ENCODE measurements at places on chromosomes 3 and 15.

DNA sequence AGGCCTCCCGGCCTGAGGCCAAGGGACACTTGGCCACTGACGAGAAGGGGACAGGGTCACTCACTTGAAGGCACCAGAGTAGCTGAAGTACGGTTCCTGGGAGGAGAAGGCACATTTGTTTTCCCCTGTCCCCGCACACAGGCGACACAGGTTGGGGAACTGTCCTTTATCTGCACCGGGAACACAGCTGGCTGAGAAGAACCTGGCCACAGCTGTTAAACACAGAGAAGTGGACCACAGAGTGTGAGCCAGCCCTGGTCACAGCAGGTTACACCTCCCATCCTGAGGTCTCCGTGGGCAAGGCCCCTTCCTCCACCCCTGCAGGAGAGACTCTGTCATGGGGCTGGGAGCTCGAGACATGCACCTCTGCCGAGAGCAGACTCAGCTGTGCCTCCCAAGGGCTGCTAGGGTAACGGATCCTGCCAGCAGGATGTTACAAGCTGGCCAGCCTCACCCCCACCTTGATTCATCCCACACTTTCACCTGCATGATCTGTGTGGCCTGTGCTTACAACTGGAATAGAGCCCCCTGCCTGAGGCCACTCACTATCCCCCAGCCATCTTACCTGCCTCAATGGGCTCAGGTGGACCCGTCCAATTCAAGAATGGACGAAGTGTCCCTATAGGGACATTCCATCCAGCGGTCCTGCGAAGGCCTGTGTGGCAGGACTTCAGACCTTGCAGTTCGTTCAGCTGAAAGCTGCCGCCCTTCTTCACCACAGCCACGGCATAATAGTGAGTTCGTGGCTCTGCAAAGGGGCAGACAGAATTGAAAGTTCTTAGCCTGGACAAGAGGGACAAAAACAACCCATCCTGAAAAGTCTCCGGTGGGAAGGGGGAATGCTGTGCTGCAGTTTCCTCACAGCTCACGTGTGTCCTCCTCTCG lies 9.2 kb downstream of the LTF start:
- H3K27me3 ChIP-seq: no peaks in the 10 kb centered on the region
- no peak overlapping the region for H3K4me3 ChIP-seq
- DNase-seq: no peak
- H3K36me3 ChIP-seq: no peaks in the 10 kb centered on the region

- peak within 1 kb of the TSS; percentile 62 for H3K27ac ChIP-seq
- H3K4me1 ChIP-seq: no peaks in the 10 kb centered on the region
- H3K27me3 ChIP-seq: no peaks in the 10 kb centered on the region
- no peaks in the 10 kb centered on the region for H3K36me3 ChIP-seq
These were observed at the start of gene FBXL2 for GRCh38 chr3:33277193-33277882. TSS of gene FBXL2 (plus strand) at chr3:33277442. CDS start at chr3:33277513, 71 bp downstream.

- DNase-seq: no peak
- H3K27ac ChIP-seq: no peak overlapping the region
- no peaks in the 10 kb centered on the region for H3K27me3 ChIP-seq
- H3K36me3 ChIP-seq: no peaks in the 10 kb centered on the region
- peaks cover 9% of the 10 kb centered on the region for H3K4me1 ChIP-seq
These were observed 468.6 kb upstream of the CFAP20DC start for GRCh38 chr3:59518283-59519055.

- no peak overlapping the region for H3K27ac ChIP-seq
- DNase-seq: no peak
- H3K27me3 ChIP-seq: peaks cover 100% of the 10 kb centered on the region
- H3K36me3 ChIP-seq: no peaks in the 10 kb centered on the region
- H3K4me3 ChIP-seq: no peak overlapping the region
These were observed 1.5 kb downstream of the ZIC4 start for GRCh38 chr3:147404800-147405230.

GRCh38 chr15:95541301-95541700 lies 789.2 kb upstream of the NR2F2 start:
- H3K27me3 ChIP-seq: no peaks in the 10 kb centered on the region
- no peaks in the 10 kb centered on the region for H3K36me3 ChIP-seq
- no peak overlapping the region for H3K27ac ChIP-seq
- no peak overlapping the region for H3K4me3 ChIP-seq

DNA sequence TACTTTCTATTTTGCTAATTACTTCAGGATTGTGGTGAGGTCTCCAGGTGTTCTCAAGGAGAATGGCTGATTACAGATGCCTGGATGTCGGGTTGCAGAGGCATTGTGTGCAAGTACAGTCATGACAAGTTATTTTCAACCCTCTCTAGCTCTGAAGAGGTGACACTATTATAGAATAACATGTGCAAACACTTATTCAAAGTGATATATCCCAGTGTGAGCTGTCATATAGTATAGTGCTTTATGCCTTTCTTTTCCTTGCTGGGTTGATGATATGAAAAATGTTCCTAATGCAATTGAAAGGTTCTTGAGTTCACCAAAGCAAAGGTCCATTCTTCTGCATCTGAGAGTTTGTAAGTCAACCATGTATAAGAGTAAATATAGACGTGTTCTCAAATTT lies 167.2 kb downstream of the SPATA16 start:
- H3K4me3 ChIP-seq: no peak overlapping the region
- no peaks in the 10 kb centered on the region for H3K4me1 ChIP-seq
- DNase-seq: no peak
- H3K27ac ChIP-seq: no peak overlapping the region
- no peaks in the 10 kb centered on the region for H3K36me3 ChIP-seq
- H3K27me3 ChIP-seq: no peaks in the 10 kb centered on the region

- no peaks in the 10 kb centered on the region for H3K27me3 ChIP-seq
- no peaks in the 10 kb centered on the region for H3K4me1 ChIP-seq
- H3K27ac ChIP-seq: no peak overlapping the region
- no peaks in the 10 kb centered on the region for H3K36me3 ChIP-seq
- no peak for DNase-seq
These were observed 59.5 kb downstream of the GLB1 start for GRCh38 chr3:33037471-33037870.

DNA sequence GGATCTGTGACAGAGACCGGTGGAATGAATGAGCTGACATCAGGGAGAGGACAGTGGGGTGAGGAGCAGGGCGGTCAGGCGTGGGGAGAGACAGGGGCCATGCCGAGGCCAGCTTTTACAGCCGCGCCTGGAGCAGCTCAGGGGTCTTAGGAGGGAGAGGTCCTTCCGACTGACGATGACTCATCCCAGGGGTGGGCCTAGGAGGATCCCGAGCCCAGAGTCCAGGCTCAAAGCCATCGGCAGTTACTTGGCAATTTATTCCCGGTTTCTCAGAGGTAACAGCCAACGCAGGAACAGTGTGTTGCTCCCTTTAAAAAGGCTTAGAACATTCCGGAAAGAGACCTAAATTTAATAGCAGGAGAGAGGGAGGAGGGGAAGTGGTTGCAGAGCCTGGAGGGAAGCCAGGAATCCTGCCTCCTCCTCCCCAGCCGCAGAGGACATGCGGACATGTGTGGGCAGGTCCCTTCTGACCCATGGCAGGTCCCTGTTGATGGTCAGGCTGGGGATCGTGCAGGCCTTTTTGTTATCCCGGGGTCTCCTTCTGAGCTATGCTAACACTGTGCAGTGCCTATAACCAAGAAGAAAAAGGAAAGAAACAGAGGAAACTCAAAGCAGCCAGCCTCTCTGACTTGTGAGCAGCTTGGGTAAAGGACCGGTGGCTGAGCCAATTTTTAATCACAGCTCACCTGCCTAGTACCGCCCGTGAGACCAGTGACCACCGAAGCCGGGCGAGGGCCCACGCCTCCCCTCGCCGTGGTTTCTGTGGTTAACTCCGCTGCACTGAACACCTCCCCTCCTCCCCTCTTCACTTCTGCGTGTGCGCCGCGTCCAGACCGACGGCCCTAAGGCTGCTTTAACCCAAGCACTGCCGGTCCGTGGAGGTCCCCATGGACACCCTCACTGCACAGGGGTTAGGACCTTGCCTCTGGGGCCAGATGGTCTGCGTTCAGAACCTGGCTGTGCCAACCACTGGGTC lies 392.4 kb upstream of the PROK2 start:
- no peak overlapping the region for H3K4me3 ChIP-seq
- no peak for DNase-seq
- H3K36me3 ChIP-seq: no peaks in the 10 kb centered on the region
- no peak overlapping the region for H3K27ac ChIP-seq

DNA sequence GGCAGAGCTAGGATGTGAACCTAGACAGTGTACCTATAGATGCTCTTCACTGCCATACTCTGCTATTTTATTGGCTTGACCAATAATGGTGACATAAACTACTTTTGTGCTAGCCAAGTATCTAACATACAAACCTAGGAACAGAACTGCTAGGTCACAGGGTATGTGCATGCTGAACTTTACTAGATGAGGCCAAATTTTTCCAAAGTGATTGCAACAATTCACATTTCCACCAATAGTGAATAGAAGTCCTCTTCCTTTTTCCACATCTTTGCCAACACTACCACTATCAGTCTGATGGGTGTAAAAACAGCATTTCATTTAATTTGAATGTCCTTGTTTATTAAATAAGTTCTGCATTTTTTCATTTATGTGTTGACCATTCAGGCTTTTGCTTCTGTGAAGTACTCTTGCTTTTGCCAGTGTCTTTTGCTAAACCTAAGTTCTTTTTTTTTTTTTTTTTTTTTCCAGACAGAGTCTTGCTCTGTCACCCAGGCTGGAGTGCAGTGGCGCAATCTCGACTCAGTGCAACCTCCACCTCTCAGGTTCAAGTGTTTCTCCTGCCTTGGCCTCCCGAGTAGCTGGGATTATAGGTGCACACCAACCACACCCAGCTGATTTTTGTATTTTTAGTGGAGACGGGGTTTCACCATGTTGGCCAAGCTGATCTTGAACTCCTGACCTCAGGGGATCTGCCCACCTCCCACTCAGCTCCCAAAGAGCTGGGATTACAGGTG lies 54.1 kb downstream of the DCAF1 start:
- no peaks in the 10 kb centered on the region for H3K27me3 ChIP-seq
- peak; percentile 22 for DNase-seq
- H3K27ac ChIP-seq: no peak overlapping the region
- H3K4me1 ChIP-seq: no peaks in the 10 kb centered on the region
- no peak overlapping the region for H3K4me3 ChIP-seq

DNA sequence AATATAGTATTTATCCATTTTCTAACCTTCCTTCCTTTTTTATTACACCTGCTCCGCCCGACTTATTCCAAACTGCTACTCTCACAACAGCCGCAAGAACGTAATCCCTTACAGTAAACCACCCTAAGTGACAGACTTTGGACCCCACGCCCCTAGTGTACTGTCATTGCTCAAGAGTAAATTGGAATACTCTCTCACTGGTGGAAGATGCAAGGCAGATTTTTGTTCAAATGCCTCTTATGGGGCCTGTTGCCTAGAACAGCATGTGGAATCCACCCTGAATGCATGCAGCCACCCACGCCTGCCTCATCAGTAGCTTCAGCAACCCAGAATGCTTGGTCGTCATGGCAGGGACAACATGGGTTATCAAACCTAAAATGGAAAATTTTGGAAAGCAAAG lies 226.2 kb upstream of the ST8SIA2 start:
- no peaks in the 10 kb centered on the region for H3K27me3 ChIP-seq
- H3K36me3 ChIP-seq: no peaks in the 10 kb centered on the region
- H3K27ac ChIP-seq: peak overlapping the region; percentile 40
- H3K4me1 ChIP-seq: peaks cover 30% of the 10 kb centered on the region
- DNase-seq: no peak
- H3K4me3 ChIP-seq: no peak overlapping the region

DNA sequence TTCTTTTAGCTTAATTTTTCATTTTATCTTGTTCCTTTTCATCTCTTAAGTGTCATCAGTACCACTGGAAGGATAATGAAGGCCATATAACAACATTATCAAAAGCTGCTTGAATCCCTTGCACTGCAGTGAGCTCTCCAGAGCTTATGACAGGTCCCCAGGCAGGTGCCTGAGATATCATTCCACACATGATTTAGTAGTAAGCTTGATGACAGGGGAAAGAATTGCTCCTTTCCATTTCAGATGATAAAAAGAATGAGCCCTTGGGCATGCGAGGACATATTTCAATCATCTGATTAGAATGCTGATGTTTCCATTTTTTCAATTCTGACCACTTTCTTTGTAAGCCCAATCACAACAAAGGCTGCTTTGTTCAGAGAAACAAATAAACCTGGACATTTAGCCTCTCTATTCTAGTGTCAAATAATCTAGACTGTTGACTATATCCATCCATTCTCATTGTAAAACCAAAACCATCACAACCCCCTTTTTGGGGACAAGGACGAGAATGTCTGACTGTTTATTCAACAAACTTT lies 567.8 kb downstream of the IGSF11 start:
- no peaks in the 10 kb centered on the region for H3K27me3 ChIP-seq
- H3K4me3 ChIP-seq: no peak overlapping the region
- no peaks in the 10 kb centered on the region for H3K4me1 ChIP-seq
- no peak overlapping the region for H3K27ac ChIP-seq
- no peak for DNase-seq

DNA sequence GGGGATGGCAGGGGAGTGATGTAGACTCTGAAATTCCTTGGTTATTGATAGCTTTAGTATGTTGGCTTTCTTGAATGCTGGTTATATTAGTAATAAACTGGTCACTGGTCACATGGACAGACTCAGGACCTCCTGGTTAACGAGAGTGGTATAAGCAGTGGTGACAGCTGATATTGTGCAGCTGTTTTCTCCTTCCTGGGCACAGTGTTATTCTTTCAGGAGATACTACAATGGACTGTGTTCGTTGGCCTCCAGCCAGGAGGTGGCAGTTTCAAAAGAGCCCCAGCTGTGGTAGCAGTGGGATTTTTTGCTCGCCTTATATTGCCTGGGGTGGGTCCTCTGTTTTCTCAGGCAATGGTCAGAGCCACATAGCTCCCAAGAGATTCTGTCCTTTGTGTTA lies 181.6 kb upstream of the RBMS3 start:
- H3K4me1 ChIP-seq: no peaks in the 10 kb centered on the region
- no peak overlapping the region for H3K27ac ChIP-seq
- no peaks in the 10 kb centered on the region for H3K27me3 ChIP-seq
- DNase-seq: peak; percentile 62
- H3K4me3 ChIP-seq: no peak overlapping the region

DNA sequence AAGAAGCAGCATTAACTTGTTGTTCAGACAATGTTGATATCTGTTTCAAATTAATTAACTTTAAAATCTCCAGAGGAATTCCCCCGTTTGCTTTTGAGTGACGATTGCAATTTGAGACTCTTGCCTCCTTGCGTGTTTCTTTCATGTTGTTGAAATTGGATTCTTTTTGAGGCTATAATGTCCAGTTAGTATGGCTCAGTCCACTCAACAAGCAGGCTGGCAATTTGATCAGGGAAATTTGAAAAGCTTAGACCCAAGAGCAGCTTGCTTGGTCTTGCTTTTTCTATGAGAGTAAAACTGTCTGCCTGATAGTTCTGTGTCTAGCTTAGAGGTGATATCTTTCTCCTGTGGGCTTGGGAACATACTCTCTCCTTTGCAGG lies 2.0 kb downstream of the ARID3B start:
- peaks cover 37% of the 10 kb centered on the region for H3K4me1 ChIP-seq
- peak overlapping the region; percentile 90 for H3K27ac ChIP-seq
- DNase-seq: no peak
- H3K4me3 ChIP-seq: peak overlapping the region; percentile 99
- no peaks in the 10 kb centered on the region for H3K27me3 ChIP-seq

- no peak for DNase-seq
- no peak overlapping the region for H3K27ac ChIP-seq
- H3K4me3 ChIP-seq: no peak overlapping the region
- no peaks in the 10 kb centered on the region for H3K36me3 ChIP-seq
These were observed 398.0 kb downstream of the OTOL1 start for GRCh38 chr3:161894657-161895056.

Measured in cardiac muscle cell (in vitro differentiated cells and primary cell).